ENCODE measurements at places on chromosomes 1 and 21.

DNA sequence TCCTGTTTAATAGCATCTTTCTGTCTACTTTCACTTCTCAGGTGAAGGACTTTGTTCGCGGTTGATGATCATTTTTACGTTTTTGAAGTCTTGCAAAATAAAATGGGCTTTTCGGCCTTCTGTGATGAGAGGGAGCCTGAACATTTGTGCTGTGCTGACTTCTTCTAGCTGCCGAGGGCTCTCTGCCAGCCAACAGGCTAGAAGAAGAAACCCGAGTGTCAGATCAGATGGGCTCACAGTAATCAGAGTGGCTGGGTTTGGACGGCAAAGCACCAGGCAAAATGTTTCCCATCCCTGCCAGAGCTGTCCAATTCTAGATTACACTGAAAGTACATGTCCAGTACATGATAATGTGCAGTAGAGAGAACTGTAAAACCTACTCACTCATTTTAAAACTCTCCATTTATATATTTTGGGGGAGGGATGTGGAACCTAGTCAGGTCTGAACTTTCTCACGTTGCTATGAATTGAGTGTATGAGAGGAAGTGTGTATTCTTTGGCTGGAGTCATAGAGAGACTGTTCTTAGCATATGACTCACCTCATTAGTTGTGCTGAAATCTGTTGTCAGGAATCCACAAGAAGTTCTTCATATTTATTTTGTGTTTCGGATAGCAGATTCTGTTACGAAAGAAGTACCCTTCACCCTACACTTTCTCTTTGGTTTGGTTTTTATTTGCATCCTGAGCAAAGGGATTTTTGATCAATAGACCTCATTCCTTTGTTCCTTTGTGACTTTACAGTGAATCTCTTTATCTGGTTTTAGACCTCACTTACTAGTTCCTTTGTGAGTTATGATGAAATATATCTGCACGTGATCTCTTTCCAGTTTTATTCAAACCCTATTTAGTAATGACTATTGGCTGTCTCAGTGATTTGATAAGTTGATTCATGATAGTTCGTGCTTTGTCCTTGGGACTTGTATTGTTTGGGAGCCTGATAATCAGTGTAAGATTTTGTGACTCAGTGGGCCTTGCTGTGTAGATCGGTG, 4.8 kb downstream of the ATP1A1 start:
- DNase-seq, result no peak

GRCh38 chr1:86430376-86430775, 6.4 kb downstream of the CLCA2 start:
- no peak for DNase-seq

DNA sequence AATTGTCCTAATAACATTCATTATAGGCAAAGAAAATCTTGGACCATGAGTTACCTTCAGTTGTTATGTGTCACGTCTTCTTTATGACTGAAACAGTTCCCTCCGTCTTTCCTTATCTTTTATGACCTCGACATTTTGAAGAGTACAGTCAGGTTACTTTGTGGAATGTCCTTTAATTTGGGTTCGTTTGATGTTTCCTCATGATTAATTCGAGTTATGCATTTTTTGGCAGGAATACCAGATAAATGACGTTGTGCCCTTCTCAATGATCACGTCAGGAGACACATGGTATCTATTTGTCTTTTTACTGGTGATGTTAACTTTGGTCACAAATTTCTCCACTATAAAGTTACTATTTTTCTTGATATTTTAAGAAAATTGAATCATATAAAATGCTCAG, 17.3 kb upstream of the KLF17 start:
- DNase-seq, result no peak

DNA sequence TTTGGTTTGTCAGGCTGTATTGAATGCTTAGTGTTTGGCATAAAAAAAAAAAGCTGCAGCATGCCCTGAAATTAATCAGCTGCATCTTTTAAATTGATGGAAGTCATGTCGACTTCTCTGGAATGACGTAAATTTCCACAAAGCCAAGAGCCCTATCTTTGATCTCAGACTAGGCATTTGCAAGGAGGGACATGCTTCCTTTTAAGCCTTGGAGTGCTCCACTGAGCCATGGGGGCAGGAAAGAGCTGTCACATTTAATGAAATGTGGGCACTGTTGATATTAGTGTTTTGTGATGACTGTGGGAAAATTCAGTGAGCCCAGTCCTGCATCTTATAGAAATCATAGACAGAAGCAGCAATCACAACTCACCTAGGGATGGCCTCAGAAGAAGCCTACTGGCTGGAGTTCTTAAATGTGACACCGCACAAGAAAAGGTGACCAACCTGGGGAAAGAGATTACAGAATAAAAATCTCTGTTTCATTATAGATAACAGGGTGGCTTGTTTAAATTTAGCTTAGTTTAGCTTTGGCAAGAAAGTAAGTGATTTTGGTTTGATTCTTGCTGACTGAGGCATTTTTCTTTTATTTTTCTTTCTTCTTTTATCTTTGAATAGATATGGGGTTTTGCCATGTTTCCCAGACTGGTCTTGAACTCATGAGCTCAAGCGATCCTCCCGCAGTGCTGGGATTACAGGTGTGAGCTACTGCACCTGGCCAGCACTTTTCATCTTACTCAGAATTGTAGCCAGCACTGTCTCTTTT, 188.2 kb downstream of the HHAT start:
- no peak for DNase-seq

GRCh38 chr1:31579374-31579773, 3.1 kb downstream of the TINAGL1 start:
- no peak for DNase-seq

- no peak for DNase-seq
Measured at GRCh38 chr1:2358072-2358471, 33.3 kb downstream of the MORN1 start.

- DNase-seq, result no peak
Measured at GRCh38 chr1:154352245-154352580, 26.9 kb downstream of the ATP8B2 start.

- no peak for DNase-seq
Measured at GRCh38 chr1:19448491-19449439, 36.6 kb downstream of the CAPZB start.

DNA sequence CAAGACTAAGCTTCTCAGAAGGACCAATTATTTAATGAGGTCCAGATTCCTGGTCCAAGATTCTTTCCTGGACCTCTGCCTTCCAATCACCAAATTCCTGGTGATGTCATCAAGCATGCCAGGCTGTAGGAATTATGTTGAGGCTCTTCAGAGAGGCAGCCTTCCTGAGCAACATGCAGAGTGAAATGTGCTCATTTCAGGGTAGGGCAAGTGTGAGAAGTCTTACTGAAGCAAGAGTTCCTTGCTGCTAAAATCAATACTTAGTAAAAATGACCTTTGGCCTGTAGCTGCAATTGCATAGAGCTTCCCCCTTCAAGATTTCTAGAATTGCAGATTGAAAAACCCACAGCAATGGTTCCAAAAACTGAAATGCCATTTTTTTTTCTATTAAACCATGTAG, 31.7 kb upstream of the BCAR3 start:
- no peak for DNase-seq

DNA sequence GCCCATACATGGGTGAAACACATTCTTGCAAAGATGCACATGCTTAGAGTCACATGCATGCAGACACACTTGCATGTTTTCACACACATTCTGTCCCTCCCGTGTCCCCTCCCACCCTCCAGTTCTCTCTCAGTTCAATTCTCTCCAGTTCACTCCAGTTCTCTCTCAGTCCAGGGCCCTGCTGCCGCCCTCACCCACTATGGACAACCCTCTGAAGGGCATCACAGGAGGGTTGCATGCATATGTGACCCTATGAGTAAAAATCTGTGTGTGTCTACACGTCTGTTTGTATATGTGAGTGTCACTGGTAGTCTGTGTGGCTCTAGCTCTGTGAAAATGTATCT, 21.8 kb upstream of the ADGRB2 start:
- no peak for DNase-seq

GRCh38 chr21:36429947-36430546, 44.9 kb downstream of the CHAF1B start:
- DNase-seq, result peak; percentile 44

GRCh38 chr1:15409388-15410222, at the start of gene EFHD2:
Gene EFHD2 (plus strand): TSS chr1:15409888. CDS start chr1:15409972, 84 bp downstream.
- peak; percentile 85 for DNase-seq

- DNase-seq, result peak; percentile 13
Measured at GRCh38 chr1:33086384-33086850, 5.5 kb downstream of the AZIN2 start.

GRCh38 chr1:188062456-188062855, 1233.7 kb downstream of the PLA2G4A start:
- no peak for DNase-seq

All from stimulated activated CD4-positive, alpha-beta T cell treated with anti-CD3 and anti-CD28 coated beads, Interleukin-1b, Interleukin-23, amount 100 ng/mL, for 24 hours (primary cell).